ENCODE measurements at places on chromosomes 11 and 22.

DNA sequence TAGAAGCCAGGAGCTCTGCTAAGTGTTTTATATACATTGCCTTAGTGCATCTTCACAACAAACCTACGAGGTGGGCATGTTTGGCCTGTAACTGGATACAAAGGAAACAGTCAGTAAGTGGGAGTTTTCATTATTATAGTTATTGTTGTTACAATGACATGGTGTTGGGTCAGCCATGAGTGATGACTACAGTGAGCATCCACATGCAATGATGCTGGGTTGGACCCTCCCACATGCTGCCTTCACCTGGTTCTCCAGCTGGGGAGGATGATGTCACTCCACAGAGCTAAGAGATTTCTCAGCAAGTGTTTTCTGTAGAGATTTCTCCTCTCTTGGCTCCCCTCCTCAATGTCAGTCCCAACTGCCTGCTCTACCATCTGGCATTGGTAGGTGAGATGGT is 59.3 kb downstream of the EHF start:
- DNase-seq, result no peak

DNA sequence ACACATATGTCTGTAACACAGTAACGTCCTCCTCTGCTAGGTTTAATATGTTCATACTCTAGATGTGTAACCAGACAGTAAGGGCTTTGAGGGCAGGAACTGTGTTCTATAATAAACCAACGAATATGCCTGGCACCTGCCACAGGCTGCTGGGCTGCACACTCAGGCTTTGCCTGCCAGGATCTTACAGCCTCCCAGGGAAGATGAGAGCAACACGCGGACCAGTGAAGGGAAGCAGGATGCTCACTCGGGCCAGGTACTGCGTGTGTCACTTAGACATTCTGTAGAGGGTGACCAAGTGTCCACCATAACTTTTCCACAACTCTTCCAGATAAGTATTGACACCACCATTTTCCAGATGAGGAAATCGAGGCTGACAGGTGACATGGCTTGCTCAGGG is 21.7 kb upstream of the BAIAP2L2 start:
- DNase-seq, result no peak

- no peak for DNase-seq
Observed at GRCh38 chr22:29531419-29531818, 22.1 kb downstream of the THOC5 start.

GRCh38 chr11:95149651-95150364 is 60.2 kb downstream of the ENDOD1 start:
- DNase-seq, result peak; percentile 79

GRCh38 chr11:77253690-77254089 is 47.8 kb downstream of the GDPD4 start:
- DNase-seq, result no peak

DNA sequence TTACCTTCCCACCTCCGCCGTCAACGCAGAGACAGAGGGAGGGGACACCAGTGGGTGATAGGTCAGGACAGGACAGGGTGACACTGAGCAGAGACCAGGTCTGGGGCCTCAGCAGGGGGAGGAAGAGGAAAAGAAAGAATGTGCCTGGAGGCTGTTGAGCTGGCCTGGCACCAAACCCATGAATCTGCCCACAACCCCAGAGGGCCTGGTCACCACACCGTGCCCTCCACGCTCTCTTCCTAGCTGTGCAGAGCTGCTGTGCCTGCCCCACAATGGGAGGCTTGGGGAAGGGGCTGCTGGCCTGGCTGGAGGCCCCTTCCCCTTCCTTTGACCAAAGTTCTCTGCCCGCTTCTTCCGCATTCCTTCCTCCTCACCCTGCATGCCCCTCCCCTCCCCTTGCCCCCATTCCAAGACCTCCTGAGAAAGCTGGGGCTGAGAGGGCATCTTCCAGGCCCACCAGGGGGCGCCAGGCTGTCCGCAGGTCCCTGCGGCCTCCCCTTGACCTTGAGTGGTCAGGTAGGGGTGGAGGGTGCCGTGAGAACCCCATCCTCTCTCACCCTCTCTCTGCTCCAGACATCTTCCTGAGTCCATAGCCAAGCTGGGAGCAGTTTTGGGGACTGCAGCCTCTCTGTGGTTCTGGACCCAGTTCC is 11.0 kb upstream of the CACNA1I start:
- DNase-seq, result no peak

- DNase-seq, result no peak
Observed at GRCh38 chr11:69526453-69526810, 45.0 kb downstream of the LINC01488 start.

Measured in neuronal stem cell (in vitro differentiated cells).